ENCODE measurements at places on chromosomes 12 and 14.
A peak's percentile ranks its signal among the peaks of the same experiment; 100 is the strongest.

GRCh38 chr12:109539508-109539907 lies 33.8 kb downstream of the MMAB start:
- DNase-seq = no peak

GRCh38 chr12:7142809-7143465 lies 12.8 kb downstream of the CLSTN3 start:
- no peak for DNase-seq

DNA sequence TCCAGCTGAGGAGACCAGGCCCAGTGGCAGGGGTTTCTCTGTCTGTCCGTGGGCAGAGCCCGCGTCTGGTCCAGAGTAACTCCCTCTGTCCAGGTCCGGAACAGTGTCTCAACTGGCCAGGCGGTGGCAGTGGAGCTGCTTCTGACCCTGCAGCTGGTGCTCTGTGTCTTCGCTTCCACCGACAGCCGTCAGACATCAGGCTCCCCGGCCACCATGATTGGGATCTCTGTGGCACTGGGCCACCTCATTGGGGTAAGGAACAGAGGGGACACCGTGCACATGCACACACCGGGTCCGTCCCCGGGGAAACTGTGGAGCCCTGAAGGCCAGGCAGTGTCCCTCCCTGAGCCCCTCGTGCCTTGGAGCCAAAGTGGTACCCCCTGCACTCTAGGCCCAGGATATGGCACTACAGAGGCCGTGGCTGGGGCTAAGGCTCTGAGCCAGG lies 1.5 kb downstream of the AQP6 start:
- peak; percentile 81 for DNase-seq

GRCh38 chr12:104285740-104286515 lies 17.6 kb upstream of the EID3 start:
- DNase-seq = peak; percentile 26

DNA sequence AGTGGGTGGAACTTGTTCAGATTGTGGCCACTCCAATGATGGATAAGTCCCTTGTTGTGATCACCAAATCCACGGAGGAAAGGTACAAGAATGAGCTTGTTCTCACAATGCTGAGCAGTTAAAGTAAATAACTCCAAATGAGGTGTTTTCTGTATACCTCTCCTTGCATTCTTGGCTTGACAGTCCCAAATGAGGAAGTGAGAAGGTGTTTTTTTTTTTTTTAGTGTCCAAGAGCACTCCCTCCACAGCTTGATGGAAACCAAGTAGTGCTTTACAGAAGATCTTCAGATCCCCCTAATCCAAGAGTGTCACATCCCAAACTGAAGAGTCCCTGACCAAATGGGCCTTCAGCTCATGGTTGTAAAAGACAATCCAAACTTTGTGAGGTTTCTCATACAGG lies 153.6 kb downstream of the ATP23 start:
- DNase-seq = no peak

GRCh38 chr14:77808250-77808649 lies 8.3 kb downstream of the ADCK1 start:
- no peak for DNase-seq

- DNase-seq = no peak
Measured at GRCh38 chr12:92136026-92136730, 9.5 kb downstream of the BTG1 start.

DNA sequence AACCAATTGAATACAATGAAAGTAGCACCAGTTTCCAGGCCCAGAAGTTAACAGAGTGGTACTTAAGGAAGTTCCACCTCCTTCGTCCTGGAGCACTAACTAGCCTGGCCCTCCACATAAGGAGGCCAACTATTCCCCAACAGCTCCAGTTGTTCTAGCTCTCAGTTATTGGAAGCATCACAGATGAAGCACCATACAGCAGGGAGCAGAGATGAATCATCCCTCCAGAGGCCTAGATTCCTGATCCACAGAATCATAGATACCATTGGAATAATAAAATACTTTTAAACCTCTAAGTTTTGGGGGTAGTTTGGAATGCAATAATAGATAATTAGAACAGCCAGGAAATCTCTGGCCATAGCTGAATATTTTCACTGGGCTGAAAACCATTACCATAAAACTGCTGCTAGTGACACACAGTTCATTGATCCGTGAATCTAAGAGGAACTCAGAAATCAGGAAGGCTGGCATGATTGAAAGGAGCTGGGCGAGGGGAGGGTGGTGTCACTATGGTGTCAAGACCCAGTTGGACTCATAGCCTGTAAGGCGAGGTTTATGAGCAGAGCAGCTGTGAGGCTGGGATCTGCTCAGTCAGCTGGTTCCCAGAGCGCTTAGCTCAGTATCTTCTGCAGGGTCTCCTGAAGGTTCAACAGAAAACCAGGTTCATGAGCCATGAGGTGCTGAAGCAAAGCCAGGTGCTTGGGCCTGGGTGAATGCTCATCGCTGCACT lies 371.4 kb upstream of the TMTC1 start:
- DNase-seq = no peak

DNA sequence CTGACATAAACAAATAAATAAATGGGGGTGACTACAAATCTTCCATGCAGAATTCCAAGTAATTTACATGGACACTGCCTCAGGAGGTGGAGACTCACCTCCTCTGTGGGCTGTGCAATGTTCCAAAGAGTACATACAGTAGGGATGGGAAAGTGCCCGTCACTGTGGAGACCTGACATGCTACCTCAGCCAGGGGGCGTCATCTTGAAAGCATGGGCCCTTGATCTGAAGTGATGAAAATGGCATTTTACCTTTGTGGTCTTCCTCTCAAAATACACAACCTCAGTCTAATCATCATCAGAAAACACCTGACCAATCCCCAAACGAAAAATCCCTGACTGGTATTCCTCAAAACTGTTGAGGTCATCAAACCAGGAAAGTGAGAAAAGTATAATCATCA lies 48.4 kb downstream of the ANAPC7 start:
- no peak for DNase-seq

DNA sequence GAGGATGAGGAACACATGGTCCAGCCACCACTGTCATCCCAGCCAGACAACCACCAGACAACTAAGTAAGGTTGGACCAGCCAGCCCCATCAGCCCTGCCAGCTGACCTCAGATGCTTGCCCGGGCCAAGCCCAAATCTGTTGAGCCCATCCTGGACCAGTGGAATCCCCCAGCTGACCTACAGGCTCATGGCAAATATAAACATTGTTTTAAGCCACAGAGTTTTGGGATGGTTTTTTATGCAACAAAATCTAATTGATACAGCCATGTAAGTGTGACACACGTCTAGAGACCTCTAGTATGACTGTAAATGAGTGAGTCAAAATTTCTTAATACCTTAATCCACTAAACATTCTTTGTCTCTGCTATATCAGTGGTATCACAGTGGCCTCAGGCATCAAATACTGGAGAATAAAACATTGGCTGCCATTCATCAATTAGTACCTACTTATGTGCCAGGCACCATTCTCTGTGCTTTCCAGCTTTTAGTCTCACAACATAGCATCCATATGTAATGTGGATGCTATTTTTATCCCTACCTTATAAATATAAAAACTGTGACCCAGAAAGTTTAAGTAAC lies 24.2 kb upstream of the NT5DC3 start:
- no peak for DNase-seq

- no peak for DNase-seq
Measured at GRCh38 chr12:58880639-58881038, 39.7 kb downstream of the LRIG3 start.

GRCh38 chr14:74126315-74127013 lies 41.7 kb downstream of the LIN52 start:
- no peak for DNase-seq

GRCh38 chr12:80838708-80839107 lies 99.0 kb downstream of the LIN7A start:
- peak; percentile 59 for DNase-seq

GRCh38 chr12:45887544-45887943 lies 102.8 kb downstream of the SCAF11 start:
- DNase-seq = no peak

DNA sequence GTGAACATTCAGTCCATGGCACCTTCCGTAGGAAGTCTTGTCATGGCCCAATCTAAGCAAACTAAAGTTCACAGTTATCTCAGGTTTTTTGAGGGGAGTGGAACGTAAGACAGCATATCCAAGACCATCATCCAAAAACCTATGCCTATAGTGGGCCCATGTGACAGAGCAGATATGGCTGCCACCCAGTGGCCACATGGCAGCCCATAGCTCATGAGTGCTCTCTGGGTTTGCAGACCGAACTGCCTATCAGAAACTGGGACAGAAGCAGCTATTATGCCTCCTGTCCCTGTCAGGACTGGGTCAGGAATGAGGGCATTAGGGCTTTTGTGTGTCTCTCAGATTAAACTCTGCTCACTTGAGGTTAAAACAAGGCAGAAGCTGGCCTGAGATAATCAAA lies 503.7 kb downstream of the NRXN3 start:
- DNase-seq = no peak

DNA sequence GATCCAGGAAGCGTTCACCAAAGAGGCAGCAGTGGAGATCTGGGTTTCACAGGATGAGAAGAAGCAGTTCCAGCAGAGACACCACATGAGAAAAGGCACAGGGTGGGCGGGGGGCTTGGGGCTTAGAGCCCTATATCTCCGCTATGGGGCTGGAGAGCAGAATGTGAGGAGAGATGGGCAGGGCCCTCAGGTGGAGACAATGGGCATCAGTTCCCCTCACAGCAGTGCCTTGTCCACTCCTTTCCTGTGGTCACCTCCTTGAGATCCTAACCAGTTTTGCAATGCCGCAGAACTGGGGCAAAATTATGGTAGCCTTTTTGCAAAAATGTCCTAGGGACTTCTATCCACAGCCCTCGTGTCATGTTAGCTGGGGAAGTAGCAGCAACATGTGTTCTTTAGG lies 27.5 kb downstream of the DHRS2 start:
- no peak for DNase-seq

DNA sequence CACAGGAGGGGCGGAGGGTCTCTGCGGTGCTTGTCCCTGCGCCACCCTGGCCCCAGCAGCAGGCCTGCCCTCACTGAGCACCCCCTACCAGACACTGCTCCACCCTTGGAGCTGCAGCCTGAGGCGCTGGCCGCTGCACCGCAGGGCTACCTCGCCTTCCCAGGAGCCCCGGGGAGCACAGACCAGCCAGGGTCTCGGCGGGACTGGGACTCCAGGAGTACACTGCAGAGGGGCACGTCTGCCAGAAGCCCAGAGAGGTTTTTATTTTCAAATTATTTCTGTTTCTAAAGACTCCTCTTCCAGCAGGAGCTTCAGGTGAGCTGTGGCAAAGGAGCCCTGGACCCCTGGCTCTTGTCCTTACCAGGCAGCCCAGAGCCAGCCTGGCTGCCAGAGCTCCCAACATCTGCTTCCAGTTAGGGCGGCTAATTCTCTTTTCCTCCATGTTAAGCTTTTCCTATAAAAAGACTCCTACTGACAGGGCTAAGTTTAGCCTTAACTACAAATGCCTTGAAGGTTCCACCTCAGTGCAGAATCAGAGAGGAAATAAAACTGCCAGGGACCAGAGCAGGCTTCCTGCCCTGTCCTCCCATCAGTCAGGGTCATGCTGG lies 26.4 kb downstream of the DEGS2 start:
- DNase-seq = no peak

GRCh38 chr12:5165296-5165970 lies 121.8 kb downstream of the KCNA5 start:
- DNase-seq = no peak

- DNase-seq = no peak
Measured at GRCh38 chr14:64186231-64187129, 107.7 kb downstream of the ESR2 start.

GRCh38 chr14:100223332-100224201 lies 15.4 kb upstream of the YY1 start:
- peak; percentile 53 for DNase-seq

DNA sequence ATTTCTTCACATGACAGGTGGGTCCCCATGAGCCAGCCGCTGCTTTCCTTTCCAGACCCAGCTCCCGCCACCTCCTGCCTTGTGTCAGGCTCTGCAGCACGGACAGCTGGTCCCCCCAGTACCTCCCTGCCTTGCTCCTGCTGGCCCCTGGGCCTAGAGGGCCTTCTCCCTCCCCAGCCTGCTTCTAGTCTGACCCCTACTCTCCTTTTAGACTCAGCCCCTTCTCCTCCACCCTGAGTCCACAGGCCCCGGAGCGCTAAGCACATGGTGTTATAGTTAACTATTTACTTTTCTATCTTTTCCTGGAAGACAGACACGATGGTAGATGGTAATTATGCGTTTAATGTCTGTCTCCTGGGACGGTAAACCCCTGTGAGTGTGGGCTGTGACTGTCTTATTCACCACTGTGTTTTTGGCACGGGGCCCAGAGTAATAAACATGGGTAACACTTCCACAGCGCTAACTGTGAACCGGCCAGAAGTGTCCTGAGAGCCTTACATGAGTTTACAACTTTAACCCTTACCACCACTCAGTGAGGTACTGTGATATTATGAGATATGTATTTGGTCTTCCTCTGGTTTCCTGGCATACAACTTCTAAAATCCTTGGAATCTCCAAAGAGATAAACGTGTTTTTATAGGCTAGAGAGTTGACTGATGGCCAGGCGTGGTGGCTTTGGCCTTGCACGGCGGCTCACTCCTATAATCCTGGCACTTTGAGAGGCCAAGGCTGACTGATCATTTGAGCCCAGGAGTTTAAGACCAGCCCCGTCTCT lies 41.2 kb downstream of the DGLUCY start:
- DNase-seq = peak; percentile 62

GRCh38 chr14:61033054-61033453 lies 52.0 kb downstream of the SLC38A6 start:
- no peak for DNase-seq

GRCh38 chr14:83483063-83483462 lies 1949.4 kb upstream of the SEL1L start:
- DNase-seq = no peak

GRCh38 chr14:54114941-54115340 lies 158.3 kb upstream of the BMP4 start:
- DNase-seq = no peak

- no peak for DNase-seq
Measured at GRCh38 chr14:38203929-38204718, 3.6 kb upstream of the SSTR1 start.

- DNase-seq = peak; percentile 77
Measured at GRCh38 chr14:78566026-78566858, 396.1 kb downstream of the NRXN3 start.

DNA sequence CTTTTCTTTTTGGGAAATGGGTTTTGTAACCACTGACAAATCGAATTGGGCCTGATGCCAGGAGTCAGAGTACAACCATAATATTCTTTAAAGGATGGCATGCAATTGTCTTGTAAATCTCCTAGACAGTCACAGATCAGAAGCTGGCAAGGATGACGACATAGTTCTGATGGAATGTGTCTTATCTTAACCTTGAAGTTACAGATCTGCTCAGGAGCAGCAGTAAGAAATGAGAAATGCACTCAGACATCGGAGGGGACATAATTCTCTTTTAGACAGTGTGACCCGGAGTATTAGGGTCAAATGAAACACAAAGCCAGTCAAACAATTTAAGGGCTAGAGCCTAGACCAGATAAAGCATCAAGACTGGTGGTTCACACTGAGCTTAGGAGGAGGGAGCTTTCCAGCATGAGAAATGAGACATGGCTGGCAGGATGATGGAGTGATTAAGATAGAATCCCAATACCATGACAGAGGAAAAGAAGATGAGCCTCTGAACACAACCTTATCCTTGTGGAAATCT lies 17.5 kb downstream of the CBX5 start:
- DNase-seq = no peak
